ENCODE measurements at places on chromosomes 7 and 10.

GRCh38 chr7:128945668-128946366, 8.1 kb downstream of the IRF5 start:
- no peak for DNase-seq

DNA sequence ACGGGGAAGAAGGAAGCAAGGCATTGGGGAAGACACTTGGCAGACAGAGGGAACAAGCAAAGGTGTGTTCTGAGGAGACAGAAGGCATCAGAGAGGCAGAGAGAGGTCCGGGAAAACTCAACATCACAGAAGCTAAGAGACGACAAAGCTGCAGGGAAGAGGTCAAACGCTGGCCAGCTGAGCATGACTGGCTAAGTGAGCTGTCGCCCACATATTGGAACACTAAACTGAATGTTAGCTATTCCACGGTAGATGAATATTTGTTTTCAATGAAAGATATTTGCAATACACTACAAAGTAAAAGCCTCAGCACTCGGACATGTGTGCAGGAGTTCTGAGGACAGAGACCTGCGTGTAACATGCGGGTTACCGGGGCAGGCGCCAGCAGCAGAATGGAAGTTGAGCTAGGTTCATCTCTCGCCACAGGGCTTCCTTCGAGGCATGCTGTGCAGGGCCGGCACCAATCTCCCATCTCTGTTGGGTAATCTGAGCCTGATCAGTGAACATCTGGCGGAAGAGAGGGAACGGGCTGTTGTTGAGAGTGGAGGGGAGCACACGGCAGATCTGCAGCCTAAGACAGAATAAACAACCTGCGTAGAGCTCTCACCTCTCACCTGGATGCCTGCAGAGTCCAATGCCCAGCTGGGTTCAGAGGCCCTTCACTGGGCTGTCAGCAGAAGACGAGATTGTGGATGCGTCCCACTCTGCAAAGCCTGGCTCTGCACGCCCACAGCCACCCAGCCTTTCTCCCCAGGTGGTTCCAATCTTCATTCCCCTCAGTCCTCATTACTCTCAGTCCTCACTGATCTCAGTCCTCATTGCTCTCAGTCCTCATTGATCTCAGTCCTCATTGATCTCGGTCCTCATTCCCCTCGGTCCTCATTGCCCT, 35.9 kb downstream of the INSIG1 start:
- no peak for DNase-seq

DNA sequence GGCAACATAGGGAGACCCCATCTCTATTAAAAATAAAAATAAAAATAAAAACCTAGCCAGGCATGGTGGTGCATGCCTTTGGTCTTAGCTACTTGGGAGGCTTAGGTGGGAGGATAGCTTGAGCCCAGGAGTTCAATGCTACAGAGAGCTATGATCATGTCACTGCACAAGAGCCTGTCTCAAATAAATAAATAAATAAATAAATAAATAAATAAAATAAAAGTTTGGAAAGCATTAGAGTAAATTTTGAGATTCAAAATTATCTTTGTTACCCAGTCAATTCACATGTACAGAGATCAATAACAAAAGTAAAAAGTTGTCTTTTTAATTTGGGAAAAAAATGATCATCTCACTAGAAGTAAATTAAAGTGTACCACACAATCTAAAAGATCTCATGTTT, 255.8 kb upstream of the MYO3A start:
- no peak for DNase-seq

- DNase-seq, result no peak
These were observed 110.3 kb downstream of the VIPR2 start for GRCh38 chr7:159034394-159034793.

DNA sequence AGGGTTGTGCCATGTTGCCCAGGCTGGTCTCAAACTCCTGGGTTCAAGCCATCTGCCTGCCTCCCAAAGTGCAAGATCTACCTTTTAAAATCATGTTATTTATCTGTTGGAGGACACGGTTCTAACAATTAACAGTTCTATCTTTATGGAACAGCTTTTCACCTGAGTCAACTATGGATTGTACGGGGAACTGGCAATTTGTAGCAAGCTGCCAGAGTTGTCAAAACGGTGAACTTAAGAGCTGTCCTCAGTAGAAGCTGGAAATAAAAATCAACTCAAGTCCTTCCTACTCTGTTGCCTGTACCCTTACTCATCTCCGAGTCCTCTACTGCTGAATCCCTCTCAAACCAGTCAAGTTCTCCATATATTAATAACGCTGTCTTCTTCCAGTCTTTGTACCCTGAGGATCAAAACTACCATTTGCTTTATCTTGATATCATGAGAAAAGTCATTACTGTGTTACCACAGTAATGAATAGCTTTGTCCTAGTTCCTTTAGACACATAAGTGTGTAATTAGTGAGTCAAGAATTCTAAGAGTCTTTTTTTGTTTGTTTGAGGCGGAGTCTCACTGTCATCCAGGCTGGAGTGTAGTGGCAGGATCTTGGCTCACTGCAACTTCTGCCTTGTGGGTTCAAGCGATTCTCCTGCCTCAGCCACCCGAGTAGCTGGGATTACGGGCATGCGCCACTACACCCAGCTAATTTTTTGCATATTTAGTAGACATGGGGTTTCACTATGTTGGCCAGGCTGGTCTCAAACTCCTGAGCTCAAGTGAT, 28.2 kb downstream of the HBP1 start:
- DNase-seq, result no peak

DNA sequence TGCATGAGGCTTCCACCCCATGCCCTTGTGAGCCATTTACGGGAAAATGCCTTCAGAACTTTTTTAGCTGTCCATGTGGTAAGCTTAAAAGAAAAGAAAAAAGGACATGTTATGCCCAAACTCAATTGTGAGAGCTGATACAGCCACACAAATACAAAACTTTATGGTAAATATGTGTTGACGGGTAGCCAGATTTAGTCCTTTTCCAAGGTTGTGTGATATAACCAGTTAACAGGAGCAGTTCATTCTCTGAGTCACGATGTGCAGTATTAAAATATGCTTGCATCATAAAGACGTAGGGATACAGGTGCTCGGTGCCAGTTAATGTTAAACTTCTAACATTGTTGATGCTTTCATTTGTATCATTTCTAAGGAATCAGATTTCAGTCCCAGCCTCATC, 350.4 kb downstream of the DNAJB6 start:
- DNase-seq, result no peak

GRCh38 chr7:7104971-7105370, 77.4 kb upstream of the C1GALT1 start:
- DNase-seq, result no peak

- no peak for DNase-seq
These were observed 62.7 kb downstream of the LGI1 start for GRCh38 chr10:93820434-93820833.

GRCh38 chr7:46537191-46537905, 616.3 kb upstream of the IGFBP3 start:
- no peak for DNase-seq

- DNase-seq, result no peak
These were observed 33.1 kb downstream of the ADD3 start for GRCh38 chr10:110040767-110041478.
